ENCODE measurements at places on chromosomes 5 and 9.

- no peak for DNase-seq
Observed at GRCh38 chr5:1228120-1228519, 2.9 kb downstream of the SLC6A18 start.

DNA sequence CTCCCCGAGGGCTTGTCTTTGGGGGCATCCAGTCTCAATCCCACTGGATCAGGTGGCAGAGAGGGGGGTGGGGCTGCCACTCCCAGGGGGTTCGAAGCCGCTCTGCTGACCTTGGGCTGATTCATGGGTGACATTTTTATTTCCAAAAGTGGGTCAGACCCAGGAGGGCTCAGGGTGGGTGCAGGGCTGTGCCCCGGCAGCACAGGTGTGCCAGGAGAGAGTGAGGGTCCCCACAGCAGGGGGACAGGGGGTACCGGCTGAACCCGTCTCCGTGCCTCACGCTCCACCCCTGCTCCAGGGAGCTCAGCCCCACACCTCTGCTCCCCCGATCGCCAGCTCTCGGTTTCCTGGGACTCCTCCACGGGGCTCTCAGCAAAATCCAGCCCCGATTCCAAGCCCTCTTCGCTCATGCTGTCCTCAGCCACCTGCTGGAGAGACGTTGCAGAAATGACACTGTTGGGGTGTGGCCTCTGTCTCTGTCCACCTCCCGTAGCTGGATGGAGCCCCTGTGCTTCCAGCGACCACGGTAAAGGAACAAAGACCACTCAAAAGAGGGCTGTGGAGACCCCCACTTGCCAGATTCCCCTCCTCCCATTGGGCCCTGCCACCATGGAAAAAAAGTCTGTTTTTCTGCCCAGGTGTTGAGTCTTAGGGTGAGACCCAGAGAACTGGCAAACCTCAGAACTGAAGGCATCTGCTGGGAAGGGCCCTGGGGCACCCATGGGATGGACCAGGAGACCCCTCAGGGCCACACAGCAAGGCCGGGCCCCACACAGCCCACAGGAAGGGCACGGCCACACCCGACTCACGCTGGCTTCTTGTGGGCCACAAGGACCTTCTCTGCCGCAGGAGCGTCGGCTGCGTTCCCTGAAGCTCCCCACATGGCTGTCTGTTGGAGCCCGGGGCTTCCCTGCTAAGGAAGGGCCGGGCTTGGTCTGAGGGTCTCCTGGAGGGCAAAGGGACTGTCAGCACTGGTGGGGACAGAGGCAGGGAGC lies 10.6 kb upstream of the QSOX2 start:
- DNase-seq, result no peak

DNA sequence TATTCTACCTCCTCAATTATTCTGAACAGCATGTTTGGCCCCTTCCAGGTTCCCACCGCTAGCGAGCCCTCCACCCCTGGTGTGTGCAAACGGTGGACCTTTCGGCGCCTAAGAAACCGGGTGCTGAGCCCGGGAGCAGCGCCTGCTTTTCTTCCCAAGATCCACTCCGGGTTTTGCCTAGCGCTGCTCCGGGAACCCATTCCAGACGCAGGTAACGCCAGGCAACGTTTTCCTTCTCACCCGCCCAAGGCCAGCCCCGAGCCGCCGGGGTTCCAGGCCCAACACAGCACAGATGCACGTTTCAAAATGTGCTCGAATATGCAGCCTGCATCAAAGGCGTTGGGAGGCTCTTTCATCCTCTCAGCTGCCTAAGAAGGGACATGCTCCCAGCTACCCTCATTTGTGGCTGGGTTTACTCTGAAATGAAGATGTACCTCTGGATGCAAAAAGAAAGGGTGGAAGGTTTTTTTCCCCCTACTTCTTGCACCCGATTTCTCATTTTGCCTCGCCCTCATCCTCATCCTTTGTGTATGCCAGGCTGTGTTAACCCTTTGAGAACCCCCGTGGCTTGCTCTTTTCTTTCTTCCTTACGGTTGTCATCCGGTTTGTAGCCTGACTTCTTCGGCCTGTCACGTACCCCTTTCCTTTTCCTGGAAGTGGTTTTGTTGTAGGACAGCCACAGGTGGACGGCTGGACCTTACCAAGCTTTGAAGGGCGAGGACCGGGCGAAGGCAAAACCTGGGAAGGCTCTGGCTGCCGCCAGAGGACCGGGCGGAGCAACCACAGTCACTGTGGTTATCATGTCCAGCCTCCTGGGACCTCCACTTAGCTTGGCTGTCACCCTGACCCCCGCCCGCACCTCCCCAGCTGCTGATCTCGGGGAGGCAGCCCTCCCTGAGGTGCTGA lies 226.9 kb downstream of the SMARCA2 start:
- DNase-seq, result peak; percentile 83

DNA sequence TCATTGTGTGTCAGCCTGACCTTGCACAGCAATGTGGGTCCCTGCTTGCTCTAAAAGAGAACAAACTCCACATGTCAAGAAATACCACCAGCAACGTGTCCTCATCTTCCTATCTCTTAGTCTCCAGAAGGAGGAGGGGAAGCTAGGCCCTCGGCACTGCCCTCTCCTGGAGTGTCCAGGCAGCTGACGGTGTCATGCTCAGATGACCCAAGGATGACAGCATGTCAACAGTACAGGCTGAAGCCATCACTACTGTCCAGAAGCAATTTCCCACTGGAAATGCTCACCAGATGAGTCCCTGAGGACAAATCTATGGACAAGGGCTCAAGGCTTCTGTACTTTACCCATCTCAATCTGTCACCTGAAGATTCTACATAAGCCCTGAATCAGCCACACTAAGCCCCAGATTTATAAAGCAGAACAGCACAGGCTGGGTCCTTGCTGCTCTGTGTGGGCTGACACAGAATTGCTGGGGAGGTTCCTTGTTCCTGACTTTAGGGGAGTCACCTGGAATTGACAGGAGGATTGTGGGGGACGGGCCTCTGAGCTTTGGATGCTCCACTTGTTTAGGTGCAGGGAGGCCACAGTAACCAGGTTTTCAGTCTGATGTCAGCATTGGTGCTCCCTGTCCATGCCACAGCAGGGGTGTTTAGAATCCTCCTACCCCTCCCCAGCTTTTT lies 210.2 kb downstream of the DAB2IP start:
- peak; percentile 38 for DNase-seq

GRCh38 chr9:13616491-13617035 lies 337.1 kb upstream of the MPDZ start:
- no peak for DNase-seq

- no peak for DNase-seq
Observed at GRCh38 chr9:4504250-4504649, 14.0 kb downstream of the SLC1A1 start.

DNA sequence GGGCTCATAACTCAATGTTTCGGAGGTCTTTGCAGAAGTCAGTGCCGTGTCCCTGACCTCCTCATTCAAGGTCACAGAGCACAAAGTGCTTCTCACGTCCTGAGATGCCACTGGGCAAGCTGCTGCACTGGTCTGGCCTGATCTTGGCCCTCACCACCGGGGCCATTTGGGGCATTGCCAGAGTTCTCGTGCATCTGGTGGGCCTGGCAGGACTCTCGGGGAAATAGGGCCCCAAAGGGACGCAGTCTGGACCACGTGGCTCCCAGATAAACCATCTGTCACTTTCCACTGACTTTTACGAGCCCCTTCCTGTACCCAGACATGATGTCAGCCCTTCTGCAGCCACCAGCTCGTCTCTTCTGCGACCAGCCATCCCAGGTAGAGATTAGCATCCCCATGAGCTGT lies 54.8 kb downstream of the HRH2 start:
- DNase-seq, result no peak
